Ascending aorta (tissue), 2 donors: ENCODE measurements at places on chromosomes 2 and 18. TPM values are rescaled to one million over a fixed set of nuclear protein-coding genes. Genes with fewer than 3 reads are reported as not detected.

- no peak for DNase-seq
Observed at GRCh38 chr2:2688254-2688653, 357.2 kb upstream of the MYT1L start.

DNA sequence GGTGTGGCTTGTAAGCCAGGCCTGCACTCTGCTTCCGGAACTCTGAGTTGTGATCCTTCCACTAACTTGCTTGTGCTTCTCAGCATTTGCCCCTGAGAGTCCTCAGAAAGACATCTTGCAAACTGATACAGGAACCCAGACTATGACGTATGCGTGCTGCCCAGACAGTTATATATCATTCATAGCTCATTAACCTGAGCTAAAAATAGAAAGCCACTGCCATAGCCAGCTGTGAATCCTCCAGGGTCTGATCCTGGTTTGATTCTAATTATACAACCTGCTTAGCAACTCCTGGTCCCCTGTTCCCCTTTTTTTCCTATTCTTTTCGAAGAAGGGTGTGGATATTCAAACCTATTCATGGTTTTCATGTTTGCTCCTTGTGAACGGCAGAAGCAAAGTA is 63.7 kb downstream of the MARCHF4 start:
- no peak for DNase-seq

DNA sequence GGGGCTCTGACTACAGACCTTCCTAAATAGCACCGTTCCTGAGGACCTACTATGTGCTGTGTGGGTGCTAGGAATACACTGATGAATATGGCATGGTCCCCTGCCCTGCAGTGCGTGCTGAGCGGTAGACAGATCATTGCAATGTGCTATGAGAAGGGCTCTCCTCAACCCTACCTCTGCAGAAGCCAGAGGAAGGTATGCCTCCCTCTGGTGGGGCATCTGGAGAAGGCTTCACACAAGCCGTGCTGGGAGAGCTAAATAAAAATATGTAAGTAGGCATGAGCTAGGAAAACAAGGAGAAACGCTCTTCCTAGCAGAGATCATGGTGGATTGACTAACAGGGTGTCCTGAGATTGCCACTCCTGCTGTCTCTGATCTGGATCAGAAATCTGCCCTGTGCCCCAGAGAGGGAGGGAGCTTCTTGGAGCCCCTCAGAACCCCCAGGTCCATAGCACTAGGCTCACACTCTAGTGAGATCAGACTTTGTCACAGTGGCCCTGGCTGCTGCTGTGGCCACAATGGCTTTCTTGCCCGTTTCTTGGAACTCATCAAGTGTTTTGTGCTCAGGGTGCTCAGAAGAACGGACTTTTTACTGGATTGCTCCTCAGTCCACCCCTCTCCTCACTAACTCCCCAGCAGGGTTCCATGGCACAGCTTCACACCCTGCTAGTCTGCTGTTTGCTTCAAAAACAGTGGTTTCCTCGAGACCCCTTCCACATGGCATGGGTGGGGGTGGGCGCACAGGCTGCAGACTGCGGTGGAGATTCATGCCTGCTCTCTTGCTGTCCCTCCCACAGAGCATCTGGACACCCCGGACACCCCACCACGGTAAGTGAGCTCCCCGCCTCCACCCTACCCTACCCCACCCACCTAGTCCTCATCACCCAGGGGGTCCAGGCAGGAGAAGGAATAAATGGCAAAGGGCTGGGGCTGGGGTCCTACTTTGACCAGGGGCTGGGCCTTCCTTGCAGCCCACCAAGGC is 14.2 kb downstream of the SIGLEC15 start:
- DNase-seq: no peak

GRCh38 chr2:113281910-113282746 is 3.4 kb upstream of the PAX8 start:
- no peak for DNase-seq

- DNase-seq: no peak
Observed at GRCh38 chr18:28004606-28005005, 172.3 kb downstream of the CDH2 start.

DNA sequence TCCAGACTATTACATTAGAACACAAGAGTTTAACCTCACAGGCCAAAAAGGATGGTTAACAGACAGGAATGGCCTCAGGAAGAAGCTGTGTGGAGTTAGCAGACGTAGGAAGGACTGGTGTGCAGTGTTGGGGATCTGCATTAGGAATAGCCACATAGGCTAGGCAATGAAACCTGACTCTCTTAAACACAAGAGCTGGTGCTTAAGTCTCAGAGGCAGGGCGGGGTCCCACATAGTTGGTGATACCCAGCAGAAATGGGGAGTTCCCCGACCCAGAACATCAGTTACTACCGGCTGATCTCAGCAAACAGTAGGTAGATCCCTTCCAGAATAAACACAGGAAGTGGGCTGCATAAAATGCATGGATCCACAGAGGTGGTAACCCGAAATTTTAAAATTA is 64.1 kb downstream of the CCDC93 start:
- DNase-seq: no peak

GRCh38 chr2:136239079-136239685 is 121.2 kb upstream of the CXCR4 start:
- no peak for DNase-seq

GRCh38 chr2:29949042-29949441 is 27.7 kb upstream of the ALK start:
- DNase-seq: no peak

DNA sequence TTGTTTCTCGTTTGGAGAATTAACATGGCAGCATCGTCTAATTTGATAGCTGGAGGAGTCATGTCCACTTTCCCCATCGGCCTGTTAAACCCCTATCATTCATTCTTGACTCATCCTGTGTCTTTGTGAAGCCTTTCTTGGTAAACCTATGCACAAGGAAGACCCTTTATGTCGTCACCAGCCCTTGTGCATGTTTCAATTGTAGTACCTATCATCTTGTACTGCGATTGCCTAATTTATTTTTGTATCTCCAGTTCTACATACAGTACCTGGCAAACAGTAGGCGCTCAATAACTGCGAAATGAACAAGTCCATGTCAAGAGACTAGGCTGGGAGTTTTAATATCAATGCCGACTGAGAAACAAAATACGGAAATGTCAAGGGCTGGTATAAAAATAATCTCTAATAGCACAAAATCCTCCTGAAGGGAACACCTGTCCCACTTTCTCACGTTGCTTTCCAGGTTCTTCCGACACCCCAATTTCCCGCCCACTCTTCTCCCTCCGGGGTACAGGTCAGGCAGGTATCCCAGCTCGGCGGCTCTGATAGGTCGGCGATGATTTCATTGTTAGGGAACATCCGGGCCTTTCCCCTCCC is 1.3 kb upstream of the PPM1B start:
- no peak for DNase-seq

- DNase-seq: no peak
Observed at GRCh38 chr2:88865801-88866371, 174.4 kb downstream of the RPIA start.

- no peak for DNase-seq
Observed at GRCh38 chr2:131475831-131476230, at the start of gene TUBA3D. Gene TUBA3D, plus strand, starts transcription at chr2:131476119. Its CDS starts 81 bp downstream, at chr2:131476200.

DNA sequence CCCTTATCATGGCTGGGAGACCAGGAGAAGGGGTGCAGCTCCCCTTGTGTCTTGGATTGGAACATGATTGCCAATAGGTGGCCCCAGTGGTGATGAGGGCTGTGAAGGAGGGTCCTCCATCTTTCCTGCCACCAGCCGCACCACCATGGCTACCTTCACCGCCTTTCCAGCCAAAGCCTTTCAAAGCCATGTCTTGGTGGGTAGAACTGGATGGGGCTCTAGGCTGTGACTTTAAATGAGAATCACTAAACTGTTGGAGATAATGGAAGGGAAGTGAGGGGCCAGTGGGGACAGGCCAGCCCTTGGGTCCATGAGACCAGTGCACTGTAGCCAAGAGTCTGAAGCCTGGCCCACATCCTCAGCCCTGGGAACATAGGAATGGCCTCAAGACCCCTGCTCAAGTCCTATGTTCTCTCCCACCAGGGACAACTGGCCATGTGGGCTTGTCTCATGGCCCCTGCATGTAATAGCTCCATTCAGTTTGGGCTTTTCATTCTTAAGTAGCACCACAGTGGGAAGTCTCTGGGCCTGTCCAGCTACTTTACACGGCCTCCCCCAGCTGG is 345.7 kb downstream of the DYSF start:
- DNase-seq: no peak

GRCh38 chr2:23215016-23215415 is 170.0 kb upstream of the KLHL29 start:
- DNase-seq: no peak

DNA sequence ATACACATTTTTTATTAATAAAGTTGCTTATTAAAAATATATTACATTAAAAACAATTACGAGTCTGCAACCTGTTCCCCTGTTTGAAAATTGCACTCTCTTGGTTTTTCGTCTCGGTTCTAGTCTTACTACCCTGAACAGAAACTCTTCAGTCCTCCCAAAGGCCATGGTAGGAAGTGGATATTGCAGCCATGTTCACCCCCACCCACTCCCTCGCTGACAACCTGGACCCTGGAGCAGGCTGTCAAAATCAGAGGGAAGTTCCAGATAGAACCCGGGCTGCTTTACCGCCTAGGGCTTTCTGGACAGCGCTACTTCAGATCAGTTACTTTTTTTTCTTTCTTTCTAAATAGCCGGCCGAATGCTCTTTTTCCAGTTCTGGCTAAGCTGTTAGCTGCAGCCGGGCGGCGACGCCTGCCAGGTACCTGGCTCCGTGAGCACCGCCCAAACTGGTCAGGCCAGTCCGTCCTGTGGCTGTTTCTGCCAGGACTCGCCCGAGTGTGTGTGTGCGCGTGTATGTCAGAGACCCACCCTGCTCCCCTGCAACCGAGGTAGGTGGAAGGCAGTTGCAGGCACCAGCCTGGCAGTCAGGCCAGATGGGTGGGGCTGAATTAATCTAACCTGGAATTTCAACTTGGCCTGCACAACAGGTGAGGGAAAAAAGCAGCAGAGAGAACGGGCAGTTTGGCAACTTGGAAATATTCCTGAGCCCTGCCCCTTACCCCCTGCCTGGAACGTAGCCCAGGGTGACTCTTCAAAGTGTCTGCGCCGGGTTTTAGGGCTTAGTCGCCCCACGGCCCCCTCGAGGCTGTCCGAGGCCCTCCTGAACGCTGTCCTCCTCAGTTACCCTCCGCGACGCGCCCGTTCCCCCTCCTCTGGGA is 1.1 kb upstream of the TET3 start:
- no peak for DNase-seq

DNA sequence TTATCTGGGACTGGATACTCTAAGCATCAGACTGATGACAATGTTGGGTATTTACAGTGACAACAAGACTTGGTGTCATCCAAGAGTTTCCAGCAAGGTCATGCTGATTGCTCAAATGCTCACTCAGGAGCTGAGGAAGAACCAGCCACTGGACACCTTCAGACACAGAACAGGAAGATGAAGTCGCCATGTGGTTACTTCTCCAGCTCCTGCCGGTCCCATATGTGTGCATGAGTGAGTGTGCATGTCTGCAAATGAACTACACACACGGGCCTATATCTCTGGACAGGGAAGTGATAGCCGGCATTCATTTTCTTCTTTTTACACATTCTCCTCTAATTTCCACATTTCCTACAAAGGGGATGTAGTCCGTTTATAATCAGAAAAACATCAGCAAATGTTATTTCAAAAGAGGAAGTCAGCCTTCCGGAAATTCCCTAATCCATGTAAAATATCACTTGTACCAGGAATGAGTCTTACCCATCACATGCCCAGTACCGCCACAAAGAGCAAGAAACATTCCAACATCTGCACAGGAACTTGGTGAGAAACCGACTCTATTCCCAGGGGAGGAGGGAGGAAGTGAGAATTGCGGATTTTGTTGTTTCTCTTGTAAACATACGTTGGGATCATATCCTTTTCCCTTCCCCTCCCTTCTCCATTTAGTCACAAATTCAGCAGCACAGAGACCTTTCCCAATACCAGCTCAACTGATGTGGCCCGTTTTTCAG is 10.8 kb downstream of the RFX8 start:
- DNase-seq: no peak

DNA sequence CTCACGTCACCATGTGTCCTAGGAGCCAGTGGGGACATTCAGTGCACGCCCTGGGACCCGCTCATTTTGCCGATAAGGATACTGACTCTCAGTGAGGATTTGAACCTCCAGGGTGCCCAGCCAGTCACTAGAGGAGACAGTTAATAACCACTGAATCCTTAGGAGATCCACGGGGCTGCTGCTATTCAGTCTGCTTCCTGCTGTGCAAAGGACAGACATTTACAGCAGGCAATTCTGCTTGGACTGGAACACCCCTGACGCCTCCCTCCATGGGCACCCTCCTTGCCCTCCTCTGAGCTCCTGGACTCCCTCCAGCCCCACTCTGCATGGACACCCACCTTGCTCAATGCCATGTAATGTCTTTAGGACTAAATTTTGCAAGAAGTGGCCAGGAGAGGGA is 265.5 kb downstream of the EIPR1 start:
- no peak for DNase-seq

- DNase-seq: no peak
Observed at GRCh38 chr18:6362559-6363129, 52.1 kb downstream of the L3MBTL4 start.

- no peak for DNase-seq
Observed at GRCh38 chr2:129910446-129911362, 68.8 kb upstream of the RAB6C start.

- DNase-seq: no peak
Observed at GRCh38 chr2:4937550-4937949, 754.6 kb upstream of the SOX11 start.

- no peak for DNase-seq
Observed at GRCh38 chr2:45889053-45889452, 237.6 kb downstream of the PRKCE start.

- no peak for DNase-seq
Observed at GRCh38 chr2:160062292-160063005, at the start of gene PLA2R1. Gene PLA2R1, minus strand, starts transcription at chr2:160062615. Its CDS starts 212 bp downstream, at chr2:160062403.

The LRATD1 gene
- total RNA-seq: 5.7 TPM

The NT5C1B gene
- total RNA-seq: not detected

The BOLL gene
- total RNA-seq: not detected

The HOXD10 gene
- not detected for total RNA-seq

The B4GALT6 gene
- total RNA-seq: 0.32 TPM

The RASGRP3 gene
- total RNA-seq: 1.6 TPM

The CHRND gene
- not detected for total RNA-seq

The CERS6 gene
- total RNA-seq: 10.9 TPM

The GREB1L gene
- 2.2 TPM for total RNA-seq

The NEU2 gene
- not detected for total RNA-seq

The FKBP7 gene
- 7.7 TPM for total RNA-seq
